A172 (cell line): ENCODE measurements at places on chromosomes 6 and 20.
A peak's percentile ranks its signal among the peaks of the same experiment; 100 is the strongest.

DNA sequence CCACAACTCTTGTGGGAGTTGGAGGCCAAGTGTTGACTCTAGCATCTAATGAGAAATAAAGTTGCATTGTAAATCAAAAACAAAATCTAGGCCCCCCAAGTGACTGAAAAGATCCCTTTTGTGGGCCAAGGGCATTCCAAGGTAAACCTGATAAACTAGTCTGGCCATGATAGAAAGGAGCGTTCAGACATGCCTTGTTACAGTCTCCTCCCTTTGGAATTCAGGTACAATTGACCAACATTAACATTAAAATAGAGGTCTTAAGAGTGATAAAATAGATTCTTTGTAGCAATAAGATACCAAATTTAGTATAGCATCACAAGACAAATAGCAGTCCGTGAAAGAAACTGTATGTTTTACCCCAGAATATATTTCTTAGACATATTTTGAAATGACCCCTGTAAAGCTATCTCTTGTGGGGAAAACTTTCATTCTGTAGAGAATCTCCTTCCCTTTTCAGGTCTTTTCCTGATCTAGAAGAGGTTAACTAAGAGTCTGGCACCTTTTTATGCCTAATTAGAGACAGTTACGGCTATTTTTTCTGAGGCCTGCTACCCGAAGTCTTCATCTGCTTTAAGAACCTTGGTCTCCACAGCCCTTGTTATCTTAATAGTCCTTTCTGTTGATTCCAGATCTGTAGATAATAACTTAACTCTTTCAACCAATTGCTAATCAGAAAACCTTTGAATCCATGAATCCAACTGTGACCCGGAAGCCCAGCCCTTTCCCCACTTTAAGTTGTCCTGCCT lies 495.4 kb upstream of the MMS22L start:
- DNase-seq, result no peak

- no peak for DNase-seq
Observed at GRCh38 chr6:156912431-156912830, 135.3 kb downstream of the ARID1B start.

DNA sequence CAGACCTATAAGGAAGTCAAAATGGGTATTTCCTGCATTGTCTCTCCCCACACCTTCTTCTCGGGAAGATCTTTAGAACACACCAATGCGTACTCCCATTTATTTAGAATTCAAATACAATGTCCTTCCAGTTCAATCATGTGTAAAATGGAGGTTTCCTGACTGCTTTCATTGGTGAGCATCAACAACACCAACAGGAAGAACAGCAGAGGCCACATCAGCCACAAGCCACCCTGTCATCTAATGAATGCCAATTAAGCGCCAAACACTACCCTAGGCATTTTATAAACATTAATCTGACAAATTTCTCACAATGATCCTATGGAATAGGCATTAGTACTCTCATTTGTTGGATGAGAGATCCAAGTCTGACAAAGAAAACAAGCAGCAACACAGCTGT lies 68.4 kb upstream of the SMLR1 start:
- DNase-seq, result no peak

DNA sequence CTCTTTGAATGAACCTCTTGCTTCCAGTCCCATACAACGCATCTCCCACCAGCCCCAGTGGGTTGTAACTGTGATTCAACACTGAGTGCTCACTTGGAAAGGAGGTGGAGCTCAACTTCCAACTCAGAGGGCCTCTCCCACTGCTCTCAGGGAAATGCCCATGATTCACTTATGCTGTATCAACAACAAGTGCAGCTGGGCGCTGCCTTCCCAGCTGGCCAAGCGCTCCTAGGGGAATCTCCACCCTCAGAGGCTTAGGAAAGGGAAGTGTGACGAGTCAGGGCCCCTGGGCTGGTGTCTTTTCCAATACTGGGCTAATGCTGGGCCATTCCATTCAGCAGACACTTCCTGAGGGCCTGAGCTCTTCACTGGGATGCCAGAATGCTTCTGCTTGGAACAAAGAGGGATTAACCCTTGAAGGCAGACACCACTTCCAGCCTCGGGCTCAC lies 8.1 kb upstream of the OCSTAMP start:
- peak; percentile 95 for DNase-seq

GRCh38 chr6:99821164-99821563 lies 172.9 kb downstream of the MCHR2 start:
- DNase-seq, result no peak
